Substantia nigra (tissue), 51 donors: ENCODE measurements at places on chromosomes 2 and 18.

GRCh38 chr2:60510713-60511112 is 42.7 kb downstream of the BCL11A start:
- no peak for DNase-seq

GRCh38 chr2:6107290-6107689 is 415.1 kb downstream of the SOX11 start:
- no peak for DNase-seq

GRCh38 chr18:77560341-77560992 is 310.8 kb downstream of the GALR1 start:
- no peak for DNase-seq

DNA sequence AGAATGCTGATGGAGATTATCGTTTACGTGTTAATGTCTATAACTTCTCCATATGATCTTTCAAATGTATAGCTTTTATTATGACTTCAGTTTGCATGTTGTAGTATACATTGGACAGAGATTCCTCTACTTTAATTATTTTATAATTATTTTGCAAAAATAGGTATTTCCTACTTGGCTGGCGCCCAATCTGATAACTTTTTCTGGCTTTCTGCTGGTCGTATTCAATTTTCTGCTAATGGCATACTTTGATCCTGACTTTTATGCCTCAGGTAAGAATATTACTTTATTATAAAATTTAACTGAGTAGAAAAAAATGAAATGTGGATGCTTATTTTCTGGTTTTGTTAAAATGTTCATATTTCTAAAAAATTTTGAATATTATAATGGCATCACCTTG is 18.1 kb upstream of the ADGRF3 start:
- DNase-seq = no peak

- no peak for DNase-seq
These were observed 26.0 kb downstream of the CTAGE1 start for GRCh38 chr18:22391407-22392345.

- DNase-seq = no peak
These were observed 105.8 kb downstream of the RIT2 start for GRCh38 chr18:43009674-43010073.

- no peak for DNase-seq
These were observed 437.4 kb upstream of the POU3F3 start for GRCh38 chr2:104416339-104417000.

GRCh38 chr2:45777996-45778719 is 126.7 kb downstream of the PRKCE start:
- DNase-seq = no peak

DNA sequence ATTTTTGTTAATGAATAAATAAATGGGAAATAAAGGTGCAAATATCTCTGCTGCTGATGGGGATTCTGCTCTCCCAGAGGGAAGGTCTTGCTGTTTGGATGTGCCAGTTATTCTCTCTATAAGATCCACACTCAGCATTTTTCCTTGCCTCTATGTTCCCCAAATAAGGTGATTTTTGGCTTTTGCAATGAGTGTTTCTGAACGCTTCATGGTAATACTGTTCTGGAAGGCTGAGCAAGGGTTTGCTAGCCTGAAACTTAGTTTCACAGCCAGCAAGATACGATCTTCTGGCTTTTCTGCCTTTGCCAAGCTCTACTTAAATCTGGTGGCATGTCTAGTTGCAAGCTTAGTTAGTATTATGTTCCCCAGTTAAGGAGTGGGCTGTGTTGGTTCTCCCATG is 114.6 kb downstream of the LPIN1 start:
- no peak for DNase-seq

DNA sequence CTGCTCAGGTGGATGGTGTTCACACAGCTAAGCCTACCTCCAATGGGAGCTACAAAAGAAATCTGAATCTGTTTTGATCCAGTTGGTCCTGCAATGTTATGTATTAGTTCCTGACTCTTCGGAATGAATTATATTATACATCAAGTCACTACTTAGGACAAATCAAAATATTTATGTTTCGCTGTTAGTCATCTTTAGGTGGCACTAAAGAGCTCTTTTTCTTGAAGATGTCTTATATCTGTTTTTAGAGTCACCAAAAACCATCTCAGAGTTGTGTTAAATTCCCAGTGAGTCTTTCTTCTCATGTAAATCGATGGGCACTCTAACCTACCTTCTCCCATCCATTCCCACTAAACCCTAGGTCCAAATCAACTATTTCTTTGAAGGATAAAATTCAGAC is 2.2 kb downstream of the DNER start:
- no peak for DNase-seq

- DNase-seq = no peak
These were observed 164.9 kb downstream of the INHBB start for GRCh38 chr2:120510751-120511395.

- DNase-seq = no peak
These were observed 68.8 kb upstream of the ZNF397 start for GRCh38 chr18:35172009-35172408.

DNA sequence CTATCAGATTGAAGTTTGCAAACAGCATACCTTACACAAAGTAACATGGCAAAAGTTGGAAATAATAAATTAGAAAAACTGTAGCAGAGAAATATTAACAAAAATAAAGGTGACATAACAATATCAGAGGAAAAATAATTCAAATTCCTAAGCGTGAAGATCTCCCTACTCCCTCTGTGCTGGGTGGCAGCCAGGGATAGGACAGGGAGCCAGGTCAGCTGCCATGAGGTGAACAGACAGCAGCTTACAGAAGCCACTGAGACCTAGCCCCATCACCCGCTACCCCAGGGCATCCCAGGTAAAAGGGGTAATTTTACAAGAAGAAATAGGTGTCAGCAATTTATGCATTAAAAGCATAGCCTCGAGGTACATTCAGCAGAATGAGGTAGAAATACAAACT is 423.8 kb upstream of the HS6ST1 start:
- DNase-seq = no peak

GRCh38 chr2:180012523-180012922 is 5.4 kb upstream of the CWC22 start:
- DNase-seq = no peak
